Stimulated activated CD4-positive, alpha-beta T cell treated with anti-CD3 and anti-CD28 coated beads, Interleukin-1b, Interleukin-23, amount 100 ng/mL, for 1 hour (primary cell): ENCODE measurements at places on chromosomes 5 and 9.

GRCh38 chr9:83599071-83599470 lies 23.9 kb upstream of the IDNK start:
- no peak for DNase-seq

- no peak for DNase-seq
Observed at GRCh38 chr9:112761912-112762655, 11.5 kb downstream of the SNX30 start.

DNA sequence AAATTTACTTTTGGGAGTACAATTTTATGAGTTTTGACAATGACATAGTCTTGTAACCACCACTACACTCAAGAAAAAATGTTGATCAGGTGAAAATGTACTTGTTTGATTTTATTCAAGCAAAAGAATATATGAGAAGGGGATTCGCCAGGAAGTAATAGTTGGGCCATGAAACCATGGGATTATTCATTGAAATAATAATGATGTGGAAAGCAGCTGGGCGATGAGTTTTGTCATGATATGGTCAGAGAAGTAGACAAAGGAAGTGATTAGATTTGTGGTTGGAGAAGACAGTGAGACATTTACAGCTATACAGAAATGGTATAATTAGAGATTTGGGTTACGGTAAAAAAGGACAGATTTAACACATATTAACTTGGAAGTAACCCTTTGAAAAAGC lies 11.2 kb downstream of the HMGCR start:
- no peak for DNase-seq

- DNase-seq: no peak
Observed at GRCh38 chr5:134567641-134568336, 42.3 kb downstream of the JADE2 start.

DNA sequence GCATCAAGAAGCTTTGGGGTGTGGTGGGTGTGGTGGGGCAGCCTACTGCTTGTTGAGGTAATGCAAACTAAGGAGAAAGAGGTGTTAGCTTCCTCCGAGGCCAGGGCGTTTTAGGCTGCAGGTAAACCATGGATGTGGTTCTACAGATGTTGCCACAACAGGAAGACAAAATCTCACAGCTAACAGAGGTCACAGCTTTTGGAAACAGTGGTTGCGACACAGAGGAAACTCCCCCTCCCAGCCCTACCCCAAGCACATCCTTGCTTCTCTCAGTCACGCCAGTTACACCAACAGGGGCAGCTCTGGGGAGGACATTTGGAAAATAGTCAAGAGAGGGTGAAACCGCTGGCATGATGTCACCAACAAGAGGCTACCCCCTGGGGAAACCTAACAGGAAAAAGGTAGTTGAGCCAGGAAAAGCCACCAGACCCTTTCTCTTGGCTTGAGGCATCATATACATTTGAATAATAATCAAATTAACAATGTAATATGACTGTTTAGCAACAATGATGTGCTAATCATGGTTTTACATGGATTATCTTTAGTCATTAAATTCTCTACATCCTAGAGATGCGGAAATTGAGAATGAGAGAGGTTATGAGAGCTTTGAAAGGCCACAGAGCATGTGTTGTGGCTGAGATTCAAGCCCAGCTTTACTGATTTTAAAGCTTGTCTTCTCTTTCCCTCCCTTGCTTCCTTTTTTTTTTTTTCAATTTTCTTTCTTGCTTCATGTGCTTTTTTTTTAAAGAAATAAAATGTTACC lies 82.2 kb upstream of the IL12B start:
- peak; percentile 17 for DNase-seq

DNA sequence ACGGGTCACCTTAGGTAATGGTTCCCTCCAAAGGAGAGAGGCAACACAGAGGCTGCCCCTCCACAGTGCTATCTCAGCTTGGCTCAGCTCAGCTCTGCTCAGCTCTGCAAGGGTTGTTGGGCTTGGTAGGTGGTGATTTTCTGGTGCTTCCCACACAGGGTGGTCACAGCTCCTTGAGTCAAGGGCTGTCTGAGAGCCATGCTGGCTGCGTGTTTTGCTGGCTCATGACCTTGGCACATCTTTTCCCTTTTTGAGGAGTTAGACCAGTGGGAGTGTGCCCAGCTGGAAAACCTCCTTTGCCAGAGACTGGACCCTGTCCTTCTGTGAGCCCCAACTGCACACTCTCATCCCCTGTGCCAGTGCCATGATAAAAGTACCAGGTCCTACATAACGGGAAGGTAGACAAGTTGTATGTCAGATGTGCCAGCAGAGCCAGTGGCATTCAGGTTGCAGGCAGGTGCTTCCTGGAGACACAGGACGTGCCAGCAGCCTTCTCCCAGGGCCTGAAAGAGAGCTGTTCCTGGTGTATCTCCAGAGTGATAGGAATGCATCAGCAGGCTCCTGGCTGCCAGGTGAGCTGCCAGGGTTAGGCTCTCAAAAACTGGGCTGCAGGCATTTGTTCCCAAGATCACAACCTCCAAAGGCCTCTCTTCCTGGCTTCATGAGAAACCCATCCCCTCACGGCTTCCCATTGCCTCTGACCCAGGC lies 118.6 kb upstream of the CXCL14 start:
- DNase-seq: no peak

DNA sequence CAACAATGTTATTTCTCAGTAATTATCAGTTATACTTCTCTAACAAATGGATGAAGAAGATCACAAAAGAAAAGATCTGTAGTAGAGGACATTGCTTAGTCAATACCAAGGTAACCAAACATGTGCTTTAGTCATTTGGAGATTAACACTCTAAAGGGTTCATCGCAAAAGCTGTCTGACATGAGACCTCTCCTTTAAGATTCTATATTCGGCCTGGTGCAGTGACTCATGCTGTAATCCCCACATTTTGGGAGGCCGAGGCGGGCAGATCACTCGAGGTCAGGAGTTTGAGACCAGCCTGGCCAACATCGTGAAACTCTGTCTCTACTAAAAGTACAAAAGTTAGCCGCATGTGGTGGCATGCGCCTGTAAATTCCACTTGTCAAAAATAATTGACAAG lies 18.3 kb upstream of the CKMT2 start:
- DNase-seq: no peak

DNA sequence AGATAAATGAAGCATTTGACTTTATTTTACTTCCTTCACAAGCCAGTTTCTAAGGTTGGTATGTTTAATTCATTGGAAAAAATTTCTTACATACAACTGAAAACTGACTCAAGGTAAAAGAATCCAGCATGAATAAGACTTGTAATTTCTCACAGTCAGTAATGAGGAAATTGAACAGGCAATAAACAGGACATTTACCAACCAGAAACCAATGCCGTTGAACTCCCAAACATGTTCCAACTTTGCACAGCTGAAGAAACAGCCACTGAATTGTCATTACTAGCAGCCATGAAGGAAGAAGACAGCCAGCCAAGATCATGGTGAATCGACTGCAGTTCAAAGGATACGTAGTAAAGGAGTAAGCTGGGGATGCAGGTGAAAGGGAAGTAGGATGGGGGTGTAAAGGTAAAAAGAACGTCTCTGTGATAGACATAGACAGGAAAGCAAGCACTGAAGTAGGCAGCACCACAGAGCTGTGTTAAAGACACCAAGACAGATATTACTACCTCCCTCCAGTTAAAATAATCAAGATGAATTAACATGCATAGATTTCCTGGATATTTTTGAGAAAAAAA lies 21.3 kb upstream of the SLC12A2 start:
- DNase-seq: no peak

- DNase-seq: no peak
Observed at GRCh38 chr5:462051-462481, 19.1 kb downstream of the EXOC3 start.

DNA sequence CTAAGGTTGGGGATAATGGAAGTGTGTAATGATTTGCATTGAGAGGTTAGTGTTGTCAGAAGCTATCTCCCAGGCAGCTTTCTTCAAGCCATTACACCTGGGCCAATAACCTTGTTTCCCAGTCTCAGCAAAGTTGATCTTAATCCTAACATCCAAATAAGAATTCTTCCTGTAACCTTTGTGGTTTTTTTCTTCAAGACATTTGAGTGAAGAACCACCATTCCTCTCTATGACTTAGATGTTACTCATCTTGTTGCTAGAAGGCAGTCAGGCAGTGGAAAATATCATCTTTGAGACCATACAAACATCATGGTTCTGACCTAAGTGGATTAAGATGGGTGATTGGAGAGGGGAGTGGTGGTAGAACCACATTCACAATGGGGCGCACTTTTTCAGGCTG lies 103.5 kb downstream of the NDUFAF2 start:
- DNase-seq: no peak

DNA sequence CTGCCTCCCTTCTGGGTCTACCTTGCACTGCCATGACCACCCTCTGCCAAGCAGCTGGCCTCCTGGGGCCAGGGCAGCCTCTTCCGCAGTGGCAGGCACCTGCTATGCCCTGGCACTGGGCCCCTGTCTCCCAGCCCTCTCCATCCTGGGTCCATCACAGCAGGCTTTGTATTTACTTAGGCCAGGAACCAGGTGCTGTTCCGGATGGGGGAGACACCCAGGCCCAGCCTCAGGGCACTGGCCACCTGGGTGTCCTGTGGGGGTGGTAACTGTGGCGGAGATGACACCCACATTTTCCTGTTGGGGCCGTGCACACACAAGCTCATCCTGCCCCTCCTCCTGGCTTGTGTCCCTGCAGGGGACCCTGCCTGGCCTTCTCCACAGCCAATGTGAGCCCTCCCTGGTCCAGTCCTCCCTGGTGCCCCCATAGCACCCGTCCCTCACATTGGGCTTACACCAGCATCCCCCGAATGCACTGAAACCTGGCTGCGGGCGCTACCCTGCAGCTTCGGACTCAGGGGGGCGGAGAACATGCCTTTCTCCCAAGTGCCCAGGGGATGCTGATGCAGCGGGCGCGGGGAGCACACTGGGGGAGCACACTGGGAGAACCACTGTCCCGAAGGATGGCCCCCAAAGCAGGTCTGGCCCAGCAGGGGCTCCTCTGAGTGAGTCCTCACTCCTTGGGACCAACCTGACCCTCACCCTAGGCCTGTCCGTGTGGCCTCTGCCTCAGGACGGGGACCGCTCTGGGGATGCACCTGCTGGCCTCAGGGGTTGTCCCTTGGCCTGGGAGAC lies 17.9 kb downstream of the FAM163B start:
- no peak for DNase-seq

- DNase-seq: no peak
Observed at GRCh38 chr9:19137282-19137681, 10.0 kb upstream of the PLIN2 start.

DNA sequence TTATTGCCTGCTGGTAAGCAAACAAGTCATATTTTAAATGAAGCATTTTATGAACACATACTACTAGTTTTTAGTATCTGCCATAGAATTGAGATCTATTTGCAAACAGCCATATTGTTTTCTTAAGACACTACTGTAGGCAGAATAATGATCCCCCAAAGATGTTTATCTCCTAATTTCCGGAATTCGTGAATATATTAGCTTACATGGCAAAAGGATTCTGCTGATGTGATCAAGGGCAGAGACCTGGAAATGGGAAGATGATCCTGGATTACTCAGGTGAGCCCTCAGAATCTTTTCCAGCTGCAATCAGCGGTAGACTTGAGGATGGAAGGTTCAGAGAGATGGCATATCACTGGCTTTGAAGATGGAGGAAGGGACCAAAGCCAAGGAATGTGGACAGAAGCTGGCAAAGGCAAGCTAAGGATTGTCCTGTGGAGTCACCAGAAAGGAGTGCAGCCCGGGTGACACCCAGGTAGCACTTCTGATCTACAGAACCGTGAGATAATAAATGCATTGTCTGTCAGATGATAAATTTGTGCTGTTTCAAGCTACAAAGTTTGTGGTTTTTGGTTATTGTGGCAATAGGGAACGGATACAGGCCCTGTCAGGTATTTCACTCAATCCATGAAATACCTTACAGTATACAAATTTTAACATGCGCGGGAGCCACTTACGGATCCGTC lies 1.0 kb upstream of the ERCC6L2 start:
- no peak for DNase-seq

DNA sequence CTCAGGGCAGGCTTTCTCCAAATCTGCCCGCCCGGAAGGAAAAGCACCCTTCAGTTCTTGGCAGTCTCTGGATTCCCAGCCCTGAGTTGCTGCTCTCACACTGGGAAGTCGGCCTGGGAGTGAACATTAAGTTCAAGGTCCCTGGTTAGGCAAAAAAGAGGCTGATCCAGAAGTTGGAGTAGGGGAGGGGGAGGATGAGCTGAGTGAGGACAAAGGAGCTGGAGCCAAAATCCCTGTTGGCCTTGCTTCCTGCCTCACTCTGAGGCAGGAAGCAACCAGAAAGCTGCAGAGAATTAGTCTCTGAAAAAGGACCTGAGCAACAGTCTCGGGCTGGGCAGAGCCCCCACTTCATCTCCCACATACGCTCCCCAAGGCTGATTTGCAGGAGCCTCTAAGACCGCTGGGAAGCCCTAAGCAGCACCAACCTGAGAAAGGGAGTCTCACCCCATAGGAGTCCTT lies 15.0 kb upstream of the RPS14 start:
- no peak for DNase-seq

- no peak for DNase-seq
Observed at GRCh38 chr9:120916588-120916987, 10.0 kb downstream of the TRAF1 start.

GRCh38 chr9:86766912-86767311 lies 180.4 kb downstream of the GAS1 start:
- DNase-seq: no peak

DNA sequence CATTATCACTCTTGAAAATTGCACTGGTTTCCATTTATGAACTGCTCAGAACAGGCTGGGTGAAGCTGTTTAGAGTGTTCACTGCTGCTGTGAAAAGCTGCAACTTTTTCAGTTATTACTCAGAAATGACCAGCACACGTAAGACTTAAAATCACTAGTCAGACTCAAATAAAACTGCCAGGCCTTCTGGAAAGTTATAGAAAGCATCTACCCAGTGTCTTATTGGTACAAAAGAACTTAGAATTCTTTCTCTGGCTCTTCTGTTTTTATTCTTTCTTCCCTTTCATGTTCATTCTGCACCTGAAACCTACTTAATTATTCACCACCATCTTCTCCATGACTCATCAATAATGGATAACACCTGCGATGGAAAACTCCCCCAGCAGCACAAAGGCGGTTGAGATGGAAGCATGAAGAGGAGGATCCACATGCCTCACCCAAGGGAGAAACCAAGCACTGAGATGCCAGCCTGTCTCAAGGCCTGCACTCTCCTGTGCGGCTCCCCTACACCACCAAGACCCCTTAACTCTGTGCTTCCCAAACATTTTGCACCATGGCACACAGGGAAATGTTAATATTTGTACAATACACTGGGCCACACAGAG lies 171.9 kb downstream of the ENTREP1 start:
- no peak for DNase-seq

- no peak for DNase-seq
Observed at GRCh38 chr9:127561491-127562278, 50.4 kb upstream of the STXBP1 start.

DNA sequence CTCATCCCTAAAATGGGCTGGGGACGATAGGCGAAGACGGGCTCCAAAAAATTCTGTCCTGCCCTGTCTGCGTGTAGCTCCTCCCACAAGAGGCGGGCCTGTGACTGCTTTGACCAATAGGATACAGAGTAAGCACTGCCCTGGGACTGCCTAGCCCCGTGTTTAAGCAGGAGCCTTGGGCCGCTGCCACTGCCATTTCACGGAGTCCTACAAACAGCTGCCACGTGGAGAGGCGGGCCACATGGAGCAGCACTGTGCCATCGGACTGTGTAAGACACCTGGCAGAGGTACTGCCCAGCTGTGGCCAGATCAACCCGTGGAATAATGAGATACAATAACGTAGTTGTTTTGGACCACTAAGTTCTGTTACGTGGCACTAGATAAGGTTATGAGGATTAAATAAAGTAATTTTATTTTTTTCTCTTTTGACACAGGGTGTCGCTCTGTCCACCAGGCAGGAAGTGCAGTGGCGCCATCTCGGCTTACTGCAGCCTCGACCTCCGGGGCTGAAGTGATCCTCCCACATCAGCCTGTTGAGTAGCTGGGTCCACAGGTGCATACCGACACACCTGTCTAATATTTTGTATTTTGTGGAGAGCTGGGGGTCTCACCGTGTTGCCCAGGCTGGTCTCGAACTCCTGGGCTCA lies 87.2 kb downstream of the LMNB1 start:
- DNase-seq: no peak
